ENCODE measurements at places on chromosomes 7 and 10.

GRCh38 chr7:24703296-24703695 lies 54.0 kb downstream of the GSDME start:
- DNase-seq = no peak

- no peak for DNase-seq
Measured at GRCh38 chr10:125491381-125491780, 191.6 kb downstream of the TEX36 start.

- DNase-seq = peak; percentile 66
Measured at GRCh38 chr7:128347647-128348097, 4.0 kb upstream of the RBM28 start.

DNA sequence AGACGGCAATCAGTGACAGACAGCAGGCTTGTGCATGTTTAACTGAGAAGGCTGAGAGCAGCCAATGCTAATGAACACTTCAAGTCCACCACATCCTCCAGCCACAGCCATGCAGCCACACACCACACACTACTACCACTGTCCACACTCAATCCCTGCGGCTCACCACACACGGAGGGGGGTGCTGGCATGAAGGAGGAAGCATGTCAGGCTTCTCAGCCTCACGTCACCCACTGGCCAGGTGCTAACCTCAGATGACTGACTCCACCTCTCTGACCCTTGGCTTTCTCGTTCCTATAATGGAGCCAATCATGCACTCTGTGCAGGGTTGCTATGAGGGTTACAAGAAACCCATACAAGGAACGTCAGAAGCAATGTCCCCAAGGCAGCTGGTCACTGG lies 165.4 kb upstream of the RNF32 start:
- DNase-seq = no peak

DNA sequence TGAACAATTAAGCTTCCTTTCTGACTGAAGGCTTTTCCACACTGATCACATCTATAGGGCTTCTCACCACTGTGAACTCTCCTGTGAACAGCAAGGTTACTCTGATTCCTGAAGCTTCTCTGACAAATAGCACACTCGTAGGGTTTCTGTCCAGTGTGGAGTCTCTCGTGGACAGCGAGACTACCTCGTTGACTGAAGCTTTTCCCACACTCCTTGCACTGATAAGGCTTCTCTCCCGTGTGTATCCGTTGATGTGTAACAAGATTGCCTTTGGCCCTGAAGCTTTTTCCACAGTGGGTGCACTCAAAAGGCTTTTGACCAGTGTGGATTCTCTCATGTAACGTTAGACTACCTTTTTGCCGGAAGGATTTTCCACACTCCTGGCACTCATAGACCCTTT lies 4.4 kb downstream of the ZNF32 start:
- no peak for DNase-seq

DNA sequence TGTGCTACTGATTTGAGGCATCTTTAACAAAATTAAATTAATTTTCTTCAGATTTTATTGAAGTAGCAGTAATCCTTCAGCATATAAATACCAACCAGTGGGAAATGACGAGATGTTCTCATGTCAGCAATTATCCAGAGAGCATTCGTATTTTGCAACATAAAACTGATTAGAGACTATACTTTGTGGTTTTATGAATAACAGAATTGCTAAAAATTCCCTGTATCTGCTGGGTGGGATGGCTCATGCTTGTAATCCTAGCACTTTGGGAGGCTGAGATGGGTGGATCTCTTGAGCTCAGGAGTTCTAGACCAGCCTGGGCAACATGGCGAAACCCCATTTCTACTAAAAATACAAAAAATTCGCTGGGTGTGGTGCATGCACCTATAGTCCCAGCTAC lies 56.9 kb downstream of the ATAD1 start:
- no peak for DNase-seq

DNA sequence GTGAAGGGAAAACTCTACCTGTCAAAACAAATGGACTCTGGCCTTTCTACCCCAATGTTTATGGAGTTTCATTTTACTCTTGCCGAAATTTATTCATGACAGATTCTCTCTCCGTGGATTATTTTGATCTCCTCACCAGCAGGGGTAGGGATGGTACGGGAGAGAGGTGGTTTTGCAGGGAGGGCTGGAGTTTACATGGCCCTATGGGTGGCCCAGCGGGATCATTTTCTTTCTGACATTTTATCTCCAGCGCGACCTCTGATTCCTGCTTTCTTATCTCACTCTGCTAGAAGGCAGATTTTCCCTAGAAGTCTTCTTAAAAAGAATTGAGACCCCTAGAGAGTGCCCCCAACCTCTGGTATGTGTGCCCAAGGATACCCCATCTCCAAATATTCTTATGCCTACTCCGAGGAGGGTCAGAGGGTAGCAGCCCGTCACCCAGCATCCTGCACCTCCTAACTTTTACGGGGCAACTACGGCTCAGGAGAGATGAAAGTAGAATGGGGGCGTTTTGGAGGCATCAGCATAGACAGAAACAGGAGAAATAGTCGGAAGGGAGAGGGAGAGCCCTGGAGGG lies 10.1 kb upstream of the GATA3 start:
- DNase-seq = no peak

GRCh38 chr10:43396928-43397624 lies 11.9 kb downstream of the HNRNPF start:
- peak; percentile 62 for DNase-seq

- no peak for DNase-seq
Measured at GRCh38 chr10:91012502-91012901, 91.6 kb upstream of the ANKRD1 start.

- no peak for DNase-seq
Measured at GRCh38 chr10:89600041-89600440, 45.0 kb downstream of the PANK1 start.

GRCh38 chr10:14355750-14356149 lies 25.0 kb upstream of the FRMD4A start:
- DNase-seq = no peak

DNA sequence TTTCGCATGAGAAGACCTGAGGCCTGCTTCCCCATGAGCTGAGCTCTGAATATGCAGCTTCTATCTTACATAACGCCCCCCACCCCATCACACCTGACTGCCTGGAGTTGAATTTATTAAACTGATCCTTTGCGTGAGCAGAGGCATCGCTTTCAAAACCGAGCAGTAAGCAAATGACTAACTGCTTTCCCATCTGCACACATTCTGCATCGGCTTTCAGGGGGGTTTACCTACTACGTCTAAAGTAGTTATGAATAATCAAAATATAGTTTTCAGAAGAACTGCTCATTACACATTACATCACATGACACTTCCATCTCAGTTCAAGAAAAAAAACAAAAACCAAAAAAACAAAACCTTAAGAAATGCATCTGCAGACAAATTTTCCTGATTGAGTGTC lies 54.7 kb upstream of the EGR2 start:
- no peak for DNase-seq

GRCh38 chr7:73933091-73933490 lies 72.1 kb downstream of the TMEM270 start:
- DNase-seq = no peak

GRCh38 chr10:85848756-85849155 lies 517.8 kb downstream of the GRID1 start:
- no peak for DNase-seq

GRCh38 chr10:79321951-79322350 lies 25.3 kb upstream of the PPIF start:
- DNase-seq = no peak

DNA sequence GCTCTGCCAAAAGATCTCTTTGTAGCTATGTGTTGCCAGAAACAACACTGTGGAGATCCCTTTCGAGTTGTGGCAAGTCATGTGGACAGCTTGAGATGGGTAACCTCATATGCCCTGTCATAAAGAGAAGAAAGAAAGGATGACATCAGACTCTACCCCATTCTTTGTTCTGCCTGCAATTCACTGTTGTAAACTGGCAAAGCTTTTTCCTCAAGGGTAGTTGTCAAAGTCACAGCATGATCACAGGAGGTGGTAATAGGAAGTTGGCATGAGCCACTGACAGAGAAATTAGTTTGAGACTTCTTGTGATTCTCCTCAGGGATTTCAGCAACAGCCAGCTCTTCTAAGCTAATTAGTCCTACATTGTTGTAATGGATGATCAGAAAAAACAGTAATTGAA lies 19.4 kb upstream of the MINDY3 start:
- peak; percentile 3 for DNase-seq

GRCh38 chr10:49185213-49185612 lies 3.0 kb downstream of the TMEM273 start:
- DNase-seq = no peak

DNA sequence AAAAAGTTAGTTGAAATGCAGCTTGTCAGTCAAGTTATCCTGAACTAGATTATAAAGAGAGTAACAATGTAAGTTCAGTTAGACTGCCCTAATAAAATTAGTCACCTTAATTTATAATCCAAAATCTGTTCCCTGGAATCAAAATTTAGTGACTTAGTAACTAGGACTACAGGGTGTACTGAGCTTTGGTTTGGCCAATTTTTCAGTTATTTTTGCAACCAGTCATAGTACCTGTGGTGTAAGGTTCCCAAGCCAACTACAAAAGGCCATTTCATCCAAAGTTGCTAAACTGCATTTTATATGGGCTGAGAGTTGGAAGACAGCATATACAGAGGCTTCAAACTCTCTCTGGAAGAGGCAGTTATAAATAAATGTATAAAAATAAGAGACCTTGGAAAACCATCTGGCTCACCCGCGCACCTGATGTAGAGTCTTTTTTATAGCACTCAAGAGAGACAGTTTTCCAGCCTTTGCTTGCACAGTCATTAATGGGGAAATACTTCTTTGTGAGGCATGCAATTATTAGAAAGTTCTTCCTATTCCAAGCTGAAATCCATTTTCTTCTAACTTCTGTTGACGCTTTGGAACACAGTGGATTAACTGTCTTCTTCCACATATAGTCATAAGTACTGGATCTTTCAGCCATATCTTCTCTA lies 59.2 kb downstream of the PUS7 start:
- no peak for DNase-seq
